ENCODE measurements at places on chromosomes 12 and 14.

DNA sequence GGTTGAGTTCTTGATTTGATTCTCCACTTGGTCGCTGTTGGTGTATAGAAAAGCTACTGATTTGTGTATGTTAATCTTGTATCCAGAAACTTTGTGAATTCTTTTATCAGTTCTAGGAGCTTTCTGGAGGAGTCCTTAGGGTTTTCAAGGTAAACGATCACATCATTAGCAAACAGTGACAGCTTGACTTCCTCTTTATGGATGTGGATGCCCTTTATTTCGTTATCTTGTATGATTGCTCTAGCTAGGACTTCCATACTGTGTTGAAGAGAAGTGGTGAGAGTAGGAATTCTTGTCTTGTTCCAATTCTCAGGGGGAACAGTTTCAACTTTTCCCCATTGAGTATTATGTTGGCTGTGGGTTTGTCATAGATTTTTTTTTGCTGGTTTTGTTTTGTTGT is 12.4 kb downstream of the MTRFR start:
- DNase-seq: no peak

DNA sequence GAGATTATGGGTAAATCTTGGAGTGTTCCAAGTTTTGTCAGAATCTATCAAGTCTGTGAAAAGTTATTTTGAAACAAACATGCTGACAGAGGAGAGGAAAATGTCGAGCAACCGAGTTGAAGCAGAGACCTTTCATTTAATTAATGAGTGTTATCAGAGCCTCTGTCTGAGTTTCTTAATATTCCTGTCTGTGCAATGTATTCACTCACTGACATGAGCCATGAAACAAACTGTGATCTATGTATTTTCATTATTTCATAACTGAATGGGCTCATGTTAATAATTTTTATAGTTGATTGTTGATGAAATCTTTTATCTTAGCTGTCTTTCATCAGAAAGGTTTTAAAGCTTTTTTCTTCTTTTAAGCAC is 144.2 kb upstream of the FAR2 start:
- DNase-seq: no peak

DNA sequence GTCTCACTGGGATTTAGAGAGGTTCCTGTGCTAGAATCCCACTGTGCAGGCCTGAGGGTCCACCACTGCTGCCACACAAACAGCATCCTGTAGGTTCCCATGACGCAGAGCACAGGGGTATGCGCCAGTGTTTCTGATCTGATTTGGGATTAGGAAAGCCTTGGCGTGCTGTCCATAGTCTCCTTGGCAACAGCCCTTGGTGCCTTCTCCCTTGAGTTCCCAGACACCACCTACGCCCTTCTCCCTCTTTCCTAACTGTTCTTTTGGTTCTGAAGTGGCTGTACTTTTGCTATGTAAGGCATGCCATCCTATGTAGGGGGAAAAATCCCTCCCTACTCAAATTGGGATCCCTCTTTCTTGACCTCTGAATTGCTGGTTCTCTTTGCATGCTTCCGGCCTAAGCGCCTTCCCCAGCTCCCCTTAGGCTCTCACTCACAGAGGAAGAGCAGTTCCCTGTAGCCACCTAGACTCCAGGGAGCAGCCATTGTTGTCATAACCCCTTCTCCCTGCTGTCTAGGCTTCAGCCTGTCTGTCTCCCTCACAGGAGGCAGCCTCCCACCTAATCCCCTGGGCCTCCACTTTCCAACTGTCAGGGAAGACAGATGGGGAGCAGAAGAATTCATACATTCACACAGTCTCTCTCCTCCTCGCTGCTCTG is 14.8 kb upstream of the RIC8B start:
- DNase-seq: no peak

GRCh38 chr14:52443506-52443905 is 108.8 kb downstream of the TXNDC16 start:
- no peak for DNase-seq

- no peak for DNase-seq
Observed at GRCh38 chr12:86230516-86231146, 25.6 kb downstream of the MGAT4C start.

DNA sequence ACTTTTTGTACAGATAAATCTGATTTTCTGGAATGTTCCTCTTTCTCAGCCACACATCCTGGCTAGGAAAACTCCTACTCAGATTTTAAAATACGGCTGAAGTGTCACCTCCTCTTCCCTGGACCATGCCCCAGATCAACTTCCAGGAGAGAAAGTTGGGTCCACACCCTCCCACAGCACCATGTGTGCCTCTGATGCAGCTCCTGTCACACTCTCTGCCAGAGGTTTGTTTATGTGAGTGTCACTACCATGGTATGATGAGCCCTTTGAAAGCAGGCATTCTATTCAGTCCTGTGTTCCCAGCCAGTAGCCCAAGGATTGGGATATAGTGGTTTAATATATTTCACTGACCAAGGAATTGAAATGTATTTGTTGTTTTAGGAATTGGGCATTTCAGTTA is 287.2 kb upstream of the ATP2B1 start:
- DNase-seq: no peak

GRCh38 chr12:72989458-72989947 is 717.3 kb downstream of the TRHDE start:
- no peak for DNase-seq

DNA sequence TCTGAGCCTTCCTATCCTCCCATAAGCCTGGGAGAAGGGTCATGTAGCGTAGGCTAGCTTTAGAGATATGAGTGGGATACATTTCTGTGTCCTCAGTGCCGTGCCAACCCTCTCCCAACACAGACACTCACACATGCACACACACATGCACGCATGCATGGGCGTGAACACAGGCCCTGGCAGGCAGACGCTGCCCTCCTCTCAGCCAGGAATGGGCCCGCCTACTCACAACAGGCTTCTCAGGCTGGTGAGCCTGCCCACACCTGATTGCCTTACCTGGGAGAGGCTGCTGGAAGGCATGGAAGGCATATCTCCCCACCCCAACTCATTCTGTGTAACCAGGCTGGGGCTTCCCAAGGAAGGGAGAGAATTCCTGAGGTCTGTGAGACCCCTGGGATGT is 12.8 kb upstream of the ACVR1B start:
- DNase-seq: no peak

DNA sequence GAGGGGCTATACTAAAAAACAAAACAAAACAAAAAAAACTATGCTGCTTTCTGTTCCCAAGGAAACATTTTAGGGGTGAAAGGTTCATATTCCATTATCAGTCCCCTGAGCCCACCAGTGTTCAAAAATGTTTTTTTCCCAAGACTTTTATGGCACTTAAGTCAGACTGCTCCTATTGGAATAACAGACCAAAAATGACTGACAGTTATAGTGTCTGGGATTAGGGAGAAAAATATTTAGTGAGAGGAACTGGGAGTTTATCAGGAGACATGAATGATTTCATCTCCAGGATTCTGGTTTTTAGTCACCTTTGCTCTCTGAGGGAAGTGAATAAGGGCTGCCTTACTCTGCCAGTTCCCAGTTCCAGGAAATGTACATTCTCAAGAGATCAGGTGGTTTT is 68.0 kb downstream of the PDE3A start:
- no peak for DNase-seq

DNA sequence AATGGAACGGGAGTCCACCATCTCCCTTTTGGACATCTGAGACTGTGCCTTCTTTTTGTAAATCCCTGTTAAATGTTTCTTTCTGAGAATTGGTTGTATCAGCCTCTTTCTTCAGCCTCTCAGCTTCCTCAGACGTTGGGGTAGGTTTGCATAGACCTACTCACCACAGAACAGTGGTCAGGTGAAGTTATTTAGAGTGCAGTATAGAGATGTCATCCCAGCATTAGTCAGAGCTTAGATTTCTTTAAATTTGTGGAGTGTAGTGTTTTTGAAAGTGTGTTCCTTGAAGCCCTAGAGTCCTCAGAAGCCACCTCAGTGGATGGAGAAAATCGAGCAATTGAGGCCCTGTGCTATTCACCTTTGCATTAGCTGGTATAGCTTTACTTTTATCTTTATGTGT is 8.9 kb upstream of the EEA1 start:
- DNase-seq: no peak

- no peak for DNase-seq
Observed at GRCh38 chr12:12157424-12157823, 86.7 kb downstream of the BCL2L14 start.

- DNase-seq: no peak
Observed at GRCh38 chr14:35617500-35617899, 83.5 kb downstream of the INSM2 start.

DNA sequence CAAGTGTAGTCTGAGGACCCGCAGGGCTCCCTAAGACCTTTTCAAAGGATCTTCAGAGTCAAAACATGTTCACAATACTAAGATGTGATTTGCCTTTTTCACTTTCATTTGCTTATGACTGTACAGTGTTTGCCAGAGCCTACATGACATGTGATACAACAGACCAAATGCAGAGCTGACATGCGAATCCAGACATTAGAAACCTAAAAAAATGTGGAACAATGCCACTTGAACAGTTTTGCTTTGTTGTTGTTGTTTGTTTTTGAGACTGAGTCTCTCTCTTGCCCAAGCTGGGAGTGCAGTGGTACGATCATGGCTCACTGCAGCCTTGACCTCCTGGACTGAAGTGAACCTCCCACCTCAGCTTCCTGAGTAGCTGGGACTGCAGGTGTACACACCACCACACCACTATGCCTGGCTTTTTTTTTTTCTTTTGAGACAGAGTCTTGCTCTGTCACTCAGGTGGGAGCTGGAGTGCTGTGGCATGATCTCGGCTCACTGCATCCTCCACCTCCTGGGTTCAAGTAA is 5.3 kb upstream of the RAB35 start:
- DNase-seq: no peak

DNA sequence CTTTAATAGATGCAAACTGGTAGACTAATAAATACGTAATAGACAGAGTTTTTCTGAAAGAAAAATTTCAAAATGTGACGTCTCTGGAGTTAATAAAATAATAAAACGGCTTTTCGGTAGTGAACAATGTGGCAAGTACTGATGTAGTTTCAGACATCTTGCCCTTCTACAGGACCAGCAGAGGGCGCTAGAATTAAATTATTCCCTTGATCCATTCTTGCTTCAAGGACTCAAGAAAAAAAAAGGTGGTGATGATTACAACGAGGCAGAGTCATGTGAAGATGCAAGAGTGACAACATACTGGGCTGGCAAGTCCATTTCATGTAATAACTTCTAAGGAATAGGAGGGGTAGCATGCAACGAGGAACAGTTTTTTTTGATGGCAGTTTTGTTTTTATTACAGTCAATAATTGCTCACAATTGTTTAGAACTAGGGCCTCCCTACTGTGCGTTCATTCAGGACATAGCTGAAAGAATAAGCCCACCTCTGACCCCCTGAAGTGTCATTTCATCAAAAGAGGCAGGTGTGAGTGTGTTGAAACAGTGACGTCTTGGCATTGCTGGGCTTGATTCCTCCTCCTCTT is 101.0 kb upstream of the GZMB start:
- DNase-seq: no peak

- DNase-seq: no peak
Observed at GRCh38 chr12:107822356-107822755, 47.9 kb downstream of the ASCL4 start.

- no peak for DNase-seq
Observed at GRCh38 chr12:109309381-109310246, 530 bp upstream of the FOXN4 start.

- DNase-seq: no peak
Observed at GRCh38 chr12:99287136-99287535, 360.4 kb upstream of the GARIN6 start.

GRCh38 chr12:31710021-31710818 is 18.6 kb downstream of the AMN1 start:
- DNase-seq: no peak

All from RWPE2 (cell line).